Fibroblast of skin of left biceps (primary cell): ENCODE measurements at places on chromosomes 6 and 20.
A peak's percentile ranks its signal among the peaks of the same experiment; 100 is the strongest.

- DNase-seq: no peak
These were observed 6.6 kb downstream of the FOXS1 start for GRCh38 chr20:31838646-31839292.

DNA sequence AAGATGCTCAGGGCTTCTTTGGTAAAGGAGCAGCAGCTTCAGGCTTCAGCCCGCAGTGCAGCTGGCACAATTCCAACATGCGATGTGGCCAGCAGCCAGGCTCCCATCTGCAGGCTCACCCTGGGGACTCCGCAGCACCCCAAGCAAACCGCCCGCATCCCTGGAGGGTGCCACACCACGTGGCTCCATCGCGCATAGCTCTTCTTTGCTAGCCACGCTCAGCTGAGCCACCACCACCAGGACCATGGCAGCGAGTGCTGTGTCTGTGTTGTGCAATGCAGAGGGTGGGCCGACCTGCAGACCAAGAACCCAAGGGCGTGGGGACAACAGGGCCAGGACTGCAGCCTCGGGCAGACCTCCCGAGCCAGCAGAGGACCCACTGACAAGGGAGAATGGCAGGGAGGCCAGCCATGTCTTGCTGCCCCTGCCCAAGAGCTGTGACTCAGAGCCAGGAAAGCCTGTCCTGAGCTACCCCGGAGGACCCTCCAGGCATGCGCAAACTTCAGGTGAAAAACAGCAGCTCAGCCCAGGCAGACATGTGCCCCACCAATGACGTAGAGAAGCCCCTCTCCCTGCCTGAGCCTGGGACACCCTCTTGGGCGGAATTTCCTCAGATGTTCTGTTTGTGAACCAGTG is 87.8 kb downstream of the GINS1 start:
- DNase-seq: no peak

DNA sequence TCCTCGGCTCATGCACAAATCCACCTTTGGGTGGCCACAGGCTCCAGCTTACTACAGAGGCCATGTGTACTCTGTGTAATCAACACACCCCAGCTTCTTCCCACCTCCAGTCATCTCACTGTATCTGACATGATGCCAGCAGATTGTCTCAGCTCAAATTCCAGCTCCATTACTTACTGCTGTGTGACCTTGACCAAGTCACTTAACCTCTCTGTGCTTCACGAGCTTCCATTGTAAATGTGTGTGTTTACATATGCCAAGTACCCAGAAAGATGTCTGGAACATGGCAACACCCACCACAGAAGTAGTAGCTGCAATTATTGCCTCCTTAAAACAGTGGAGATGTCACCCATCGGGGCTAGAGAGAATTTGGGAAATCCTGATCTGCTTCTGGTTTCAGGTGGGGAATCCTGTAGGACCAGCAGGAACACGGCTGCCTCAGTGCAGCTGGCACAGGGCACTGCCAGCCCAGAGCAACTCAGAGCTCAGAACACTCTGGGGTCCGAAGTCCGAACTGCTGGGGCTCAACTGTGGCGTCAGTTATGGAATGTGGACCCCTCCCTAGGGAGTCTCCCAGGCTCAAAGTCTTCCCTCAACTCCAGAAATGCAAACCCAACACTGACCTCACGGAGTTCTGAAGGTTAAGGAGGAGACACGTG is 21.2 kb upstream of the HLA-B start:
- no peak for DNase-seq

DNA sequence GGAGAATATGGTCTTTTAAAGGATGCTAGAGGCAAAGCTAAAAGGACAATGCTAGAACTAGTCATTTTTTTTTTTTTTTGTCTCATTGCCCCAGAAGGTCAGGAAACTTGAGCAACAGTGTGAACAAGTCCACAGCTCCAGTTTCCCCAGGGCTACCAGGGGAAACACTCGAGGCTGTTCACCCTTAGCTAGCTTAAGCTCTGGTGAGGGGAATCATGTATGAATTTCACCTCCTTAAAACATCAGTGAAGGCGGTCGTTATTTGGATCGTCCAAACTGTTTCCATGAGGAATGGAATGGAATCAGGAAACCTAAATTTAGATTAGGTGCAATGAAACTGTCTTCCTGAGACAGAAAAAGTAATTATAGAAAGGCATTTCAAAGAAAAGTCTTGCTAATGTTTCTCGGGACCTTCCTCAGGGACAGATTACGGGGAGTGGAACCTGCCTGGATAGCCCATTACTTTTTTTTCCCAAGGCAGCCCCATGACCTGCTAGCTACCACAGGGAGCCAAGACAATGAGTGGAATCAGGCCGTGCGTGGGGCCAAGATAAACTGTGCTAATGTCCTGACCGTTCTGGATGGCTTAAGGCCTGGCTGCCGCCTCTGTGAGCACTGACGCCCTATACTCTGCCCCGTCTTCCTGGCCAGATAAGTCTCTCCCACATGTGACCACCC is 164.8 kb upstream of the SGK1 start:
- DNase-seq: no peak

DNA sequence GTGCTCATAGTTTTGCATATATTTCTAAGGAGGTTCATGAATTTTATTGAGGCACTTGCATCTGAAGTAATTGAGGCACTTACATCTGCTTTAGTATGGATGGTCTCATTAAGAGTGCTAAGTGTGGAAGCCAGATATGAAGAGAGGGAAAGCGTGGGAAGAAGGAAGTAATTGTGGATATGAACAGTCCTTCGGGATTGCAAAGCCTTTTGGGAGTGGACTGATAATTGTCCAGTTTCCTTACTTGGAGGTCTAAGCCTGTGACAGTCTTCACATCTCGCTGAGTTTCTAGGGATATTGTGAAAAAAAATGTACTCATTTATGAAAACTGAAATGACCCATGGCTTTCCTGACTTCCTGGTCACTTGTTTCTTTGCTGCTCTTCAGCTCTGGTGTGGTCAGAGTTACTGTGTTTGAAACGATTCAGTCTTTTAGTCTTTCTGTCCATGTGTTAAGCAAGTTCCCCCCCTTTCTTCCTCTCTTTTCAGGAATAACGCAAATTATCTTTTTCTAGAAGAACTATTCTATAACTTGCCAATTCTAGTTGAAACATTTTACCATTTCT is 137.3 kb downstream of the ZFAND3 start:
- no peak for DNase-seq

- DNase-seq: no peak
These were observed 156.6 kb upstream of the HCRTR2 start for GRCh38 chr6:55017555-55018300.

- DNase-seq: no peak
These were observed 103.1 kb downstream of the EPB41L2 start for GRCh38 chr6:130959951-130960350.

DNA sequence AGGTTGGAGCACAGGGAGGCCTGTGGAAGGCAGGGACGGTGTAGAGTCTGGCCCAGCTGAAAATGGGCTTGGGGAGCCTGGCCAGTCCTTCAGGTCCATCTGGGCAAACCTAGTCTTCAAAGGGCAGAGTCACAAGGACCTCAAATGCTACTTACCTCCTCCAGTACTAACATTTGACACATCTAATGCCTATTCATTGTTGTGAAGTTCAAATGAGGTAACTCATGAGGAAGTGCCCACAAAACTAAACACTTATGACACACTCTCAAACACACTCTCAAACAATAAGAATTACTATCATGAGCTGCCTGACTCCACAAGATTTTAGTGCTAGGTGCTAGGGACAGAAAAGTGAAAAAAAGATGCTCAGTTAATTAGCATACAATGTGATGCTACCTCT is 27.1 kb downstream of the DAAM2 start:
- DNase-seq: no peak

DNA sequence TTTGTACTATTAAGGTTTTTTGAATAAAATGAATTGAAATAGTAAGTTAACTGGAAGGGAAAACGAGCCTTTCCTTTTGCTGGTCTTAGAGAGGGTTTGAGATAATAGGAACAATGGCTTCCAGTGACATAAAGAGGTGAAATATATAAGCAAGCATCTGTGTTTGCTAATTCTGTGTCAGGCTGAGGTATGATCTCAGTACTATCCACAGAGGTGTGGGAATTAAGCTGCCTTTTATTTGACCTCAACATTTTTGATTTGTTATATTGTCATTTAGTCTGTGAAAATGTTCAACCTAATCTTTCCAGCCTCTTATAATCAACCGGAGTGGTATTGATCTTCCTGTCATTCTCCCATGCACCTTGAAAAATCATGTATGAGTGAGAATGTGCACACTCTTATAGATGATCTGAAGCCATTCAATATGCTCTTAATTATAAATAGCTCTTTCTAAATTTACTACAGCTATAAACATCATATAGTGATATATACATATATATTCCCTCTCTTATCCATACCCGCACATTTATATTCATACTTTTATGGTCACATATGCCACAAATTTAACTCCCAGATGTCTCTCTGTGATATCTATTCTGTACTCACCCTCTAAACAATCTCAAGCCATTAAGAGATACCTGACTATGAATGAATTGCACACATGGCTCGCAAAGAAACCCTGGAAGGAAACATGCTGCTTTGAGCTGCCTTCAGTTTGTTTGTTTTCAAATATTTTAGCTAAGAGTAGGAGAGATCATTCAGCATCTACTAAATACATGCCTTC is 754.7 kb upstream of the NRSN1 start:
- DNase-seq: no peak

DNA sequence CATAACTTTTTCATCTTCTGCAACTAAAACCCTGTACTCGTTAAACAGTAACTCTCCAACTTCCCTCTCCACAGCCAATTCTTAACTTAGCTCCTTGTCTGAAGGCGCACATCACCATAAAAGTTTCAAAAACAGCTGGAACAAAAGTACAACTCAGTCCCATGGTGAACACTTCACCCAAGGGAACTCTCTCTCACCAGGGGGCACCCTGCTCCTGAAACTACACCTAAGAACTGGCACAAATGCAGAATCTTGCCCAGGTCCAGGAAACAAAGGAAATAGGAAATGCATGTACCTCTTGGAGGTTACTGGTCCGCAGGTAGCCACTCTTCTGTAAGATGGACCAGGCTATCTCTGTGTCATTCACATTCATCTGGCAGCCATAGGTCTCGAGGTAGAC is 6.6 kb downstream of the CDK5RAP1 start:
- no peak for DNase-seq

- no peak for DNase-seq
These were observed 89.6 kb upstream of the NHSL1 start for GRCh38 chr6:138588805-138589434.

- no peak for DNase-seq
These were observed 15.5 kb upstream of the MYMX start for GRCh38 chr6:44201200-44201599.

DNA sequence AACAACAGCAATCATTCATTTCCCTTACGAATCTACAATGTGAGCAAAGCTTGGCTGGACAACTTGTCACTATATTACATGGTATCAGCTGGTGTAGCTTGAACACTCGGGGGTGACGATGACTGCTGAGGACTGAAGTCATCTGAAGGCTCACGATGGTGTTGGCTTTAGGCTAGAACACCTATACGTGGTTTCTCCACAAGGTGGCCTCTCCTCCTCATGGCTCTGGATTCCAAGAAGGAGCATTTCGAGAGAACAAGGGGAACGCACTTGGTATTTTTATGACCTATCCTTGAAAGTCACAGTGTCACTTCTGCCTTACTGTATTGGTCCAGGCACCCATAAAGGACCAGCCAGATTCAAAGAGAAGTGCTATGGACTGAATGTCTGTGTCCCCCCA is 37.5 kb upstream of the ADGRF1 start:
- DNase-seq: no peak

DNA sequence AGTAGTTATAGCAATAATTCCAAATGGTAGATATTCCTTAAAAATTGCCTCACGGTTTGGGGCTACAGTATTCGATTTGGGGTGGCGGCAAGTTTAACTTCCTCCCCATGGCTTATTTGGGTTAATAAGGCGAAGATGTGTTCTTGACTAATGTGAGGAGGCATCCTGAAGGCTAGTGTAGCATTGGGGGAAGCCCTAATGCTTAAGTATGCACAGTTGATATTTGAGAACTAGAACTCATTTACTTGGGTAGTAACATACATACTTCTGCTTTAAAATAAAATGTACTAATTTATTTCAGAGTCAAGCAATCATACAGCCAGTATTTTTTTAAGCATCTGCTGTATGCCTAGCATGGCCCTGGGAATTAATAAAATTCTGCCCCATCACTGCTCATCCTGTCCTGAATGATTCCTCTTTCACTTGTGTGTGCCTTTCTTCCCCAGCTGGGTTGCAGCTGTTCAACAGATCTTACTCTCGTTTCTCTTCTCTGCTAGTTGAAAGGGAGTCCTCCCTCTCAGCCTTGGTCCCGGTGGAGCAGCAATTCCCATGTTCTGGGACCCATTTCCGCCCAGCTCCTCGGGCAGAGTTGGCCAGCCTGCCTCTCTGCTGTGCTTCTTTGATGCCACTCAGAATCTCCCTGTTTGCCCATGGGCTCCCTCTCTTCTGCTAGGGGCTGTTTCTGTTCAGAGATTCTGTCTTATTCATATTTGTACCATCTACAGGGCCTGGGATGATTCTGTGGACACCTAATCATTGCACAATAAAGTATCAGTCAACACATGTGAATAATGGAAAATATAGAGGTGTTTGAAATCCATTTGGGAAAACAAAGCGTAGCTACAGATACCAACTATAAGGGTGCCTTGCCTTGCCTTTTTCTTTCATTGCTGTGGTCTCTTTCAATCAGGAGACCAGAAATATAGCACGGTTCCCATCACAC is 104.8 kb downstream of the ARID1B start:
- no peak for DNase-seq

- DNase-seq: no peak
These were observed 179.0 kb downstream of the BCAS1 start for GRCh38 chr20:53891306-53891894.

DNA sequence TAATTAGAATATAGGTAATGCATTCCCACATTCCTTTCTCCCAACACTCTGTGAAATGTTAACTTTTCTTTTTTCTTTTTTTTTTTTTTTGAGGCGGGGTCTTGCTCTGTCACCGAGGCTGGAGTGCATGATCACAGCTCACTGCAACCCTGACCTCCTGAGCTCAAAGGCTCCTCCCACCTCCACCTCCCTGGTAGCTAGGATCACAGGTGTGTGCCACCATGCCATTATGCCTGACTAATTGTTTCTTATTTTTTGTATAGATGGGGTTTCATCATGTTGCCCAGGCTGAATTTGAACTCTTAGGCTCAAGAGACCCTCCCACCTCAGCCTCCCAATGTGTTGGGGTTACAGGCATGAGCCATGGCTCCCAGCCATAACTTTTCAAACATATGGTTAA is 135.7 kb upstream of the SHLD1 start:
- DNase-seq: no peak

- DNase-seq: no peak
These were observed 84.2 kb upstream of the ARG1 start for GRCh38 chr6:131488780-131489179.

- no peak for DNase-seq
These were observed 1042.7 kb downstream of the EPHA7 start for GRCh38 chr6:92376691-92377090.

GRCh38 chr6:79731471-79731870 is 100.3 kb downstream of the SH3BGRL2 start:
- DNase-seq: no peak

GRCh38 chr20:46970937-46971630 is 76.4 kb downstream of the EYA2 start:
- peak; percentile 74 for DNase-seq

DNA sequence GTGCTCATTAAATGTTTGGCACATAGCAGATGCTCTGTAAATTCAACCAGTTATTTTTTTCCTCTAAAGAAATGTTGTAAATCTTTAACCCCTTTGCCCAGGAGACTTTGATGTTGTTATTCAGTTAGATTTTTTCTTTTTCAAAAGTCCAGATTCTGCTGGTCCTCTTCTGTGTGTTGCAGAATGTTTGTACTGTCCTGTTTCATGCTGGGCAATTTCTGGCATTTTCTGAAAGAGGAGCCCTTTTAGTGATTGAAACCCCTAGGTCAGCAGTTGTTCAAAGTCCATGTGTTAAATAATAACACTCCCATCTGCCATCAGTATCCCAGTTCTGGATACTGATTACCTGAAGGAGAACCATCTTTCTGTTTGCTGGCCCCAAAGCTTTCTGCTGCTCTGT is 1.3 kb upstream of the SLC17A1 start:
- DNase-seq: no peak
